CD8-positive, alpha-beta memory T cell (primary cell): ENCODE measurements at places on chromosomes 4 and X. TPM values are rescaled to one million over a fixed set of nuclear protein-coding genes. Genes with fewer than 3 reads are reported as not detected.

GRCh38 chr4:157358439-157358838 is 137.9 kb downstream of the GRIA2 start:
- H3K27ac ChIP-seq, result no peak overlapping the region
- H3K27me3 ChIP-seq, result no peaks in the 10 kb centered on the region
- H3K4me1 ChIP-seq, result no peaks in the 10 kb centered on the region

DNA sequence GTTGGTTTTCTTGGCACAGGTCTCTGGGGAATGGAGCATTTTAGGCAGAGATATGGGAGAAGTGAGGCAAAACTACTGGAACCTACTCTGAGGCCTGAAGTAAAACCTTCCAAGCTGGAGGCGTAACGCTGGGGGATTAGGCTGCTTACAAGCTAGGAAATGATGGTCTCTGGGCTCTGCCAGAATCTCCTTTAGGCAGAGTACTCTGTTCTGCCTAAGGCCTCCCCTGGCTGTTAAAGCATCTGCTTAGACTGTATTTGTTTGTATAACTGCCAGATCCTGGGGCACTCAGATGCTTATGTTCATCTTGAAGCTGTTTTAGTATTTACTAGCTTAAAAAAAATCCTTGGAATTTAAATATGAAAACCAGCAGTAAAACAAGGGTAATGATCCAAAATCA is 822.2 kb downstream of the RPA4 start:
- H3K4me1 ChIP-seq, result no peaks in the 10 kb centered on the region
- no peak overlapping the region for H3K4me3 ChIP-seq

DNA sequence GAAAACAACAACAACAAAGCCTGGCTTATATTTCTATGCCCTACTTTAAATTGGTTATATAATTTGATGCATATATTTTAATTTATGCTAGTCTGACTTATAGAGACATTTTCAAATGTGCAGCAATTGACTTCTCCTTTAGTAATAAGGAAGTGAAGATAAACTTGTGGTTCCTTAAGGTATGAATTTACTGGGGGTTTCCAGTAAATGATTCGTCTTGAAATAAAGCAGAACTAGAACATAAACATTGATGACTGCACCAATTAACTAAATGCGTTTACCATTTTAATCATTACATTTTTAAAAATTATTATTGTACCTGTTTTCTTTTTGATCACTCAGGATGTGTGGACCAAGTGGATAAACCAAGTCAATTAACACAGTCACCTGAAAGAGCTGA is 99.6 kb upstream of the CCSER1 start:
- H3K27ac ChIP-seq, result no peak overlapping the region
- H3K27me3 ChIP-seq, result no peaks in the 10 kb centered on the region
- H3K4me3 ChIP-seq, result no peak overlapping the region
- DNase-seq, result no peak
- H3K36me3 ChIP-seq, result no peaks in the 10 kb centered on the region

DNA sequence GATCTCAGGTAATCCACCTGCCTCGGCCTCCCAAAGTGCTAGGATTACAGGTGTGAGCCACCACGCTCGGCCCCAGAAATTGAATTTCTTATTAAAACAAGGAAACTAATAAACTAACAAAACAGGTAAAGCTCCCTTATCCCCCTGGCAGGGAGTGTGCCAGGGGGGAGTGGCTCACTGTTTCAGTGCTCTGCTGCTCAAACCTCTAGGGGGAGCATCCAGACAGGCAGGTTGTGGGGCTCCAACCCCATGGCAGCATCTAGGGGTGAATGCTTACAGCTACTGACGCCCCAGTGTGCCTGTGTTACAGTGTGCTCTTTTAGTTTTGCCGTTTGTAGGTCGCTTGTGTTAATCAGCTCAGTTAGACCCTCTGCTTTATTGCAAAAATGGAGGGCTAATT is 605.0 kb downstream of the GABRG1 start:
- H3K27me3 ChIP-seq, result no peaks in the 10 kb centered on the region
- no peaks in the 10 kb centered on the region for H3K36me3 ChIP-seq
- no peak for DNase-seq
- no peak overlapping the region for H3K4me3 ChIP-seq
- H3K27ac ChIP-seq, result no peak overlapping the region
- no peaks in the 10 kb centered on the region for H3K4me1 ChIP-seq

- H3K36me3 ChIP-seq, result no peaks in the 10 kb centered on the region
- no peaks in the 10 kb centered on the region for H3K27me3 ChIP-seq
- no peak overlapping the region for H3K27ac ChIP-seq
- no peaks in the 10 kb centered on the region for H3K4me1 ChIP-seq
Observed at GRCh38 chr4:80875642-80876041, 154.9 kb upstream of the BMP3 start.

GRCh38 chr4:146379744-146380143 is 142.0 kb downstream of the SLC10A7 start:
- no peak overlapping the region for H3K4me3 ChIP-seq
- no peaks in the 10 kb centered on the region for H3K36me3 ChIP-seq
- H3K27me3 ChIP-seq, result no peaks in the 10 kb centered on the region
- H3K4me1 ChIP-seq, result no peaks in the 10 kb centered on the region
- no peak for DNase-seq
- no peak overlapping the region for H3K27ac ChIP-seq

- no peaks in the 10 kb centered on the region for H3K27me3 ChIP-seq
- H3K4me1 ChIP-seq, result no peaks in the 10 kb centered on the region
- no peak overlapping the region for H3K4me3 ChIP-seq
- H3K27ac ChIP-seq, result no peak overlapping the region
- DNase-seq, result no peak
Observed at GRCh38 chr4:77601614-77602187, 3.9 kb upstream of the CXCL13 start.

GRCh38 chrX:79266702-79267101 is 100.4 kb downstream of the ITM2A start:
- no peak overlapping the region for H3K27ac ChIP-seq
- H3K4me3 ChIP-seq, result no peak overlapping the region
- H3K4me1 ChIP-seq, result peaks cover 50% of the 10 kb centered on the region
- no peaks in the 10 kb centered on the region for H3K27me3 ChIP-seq
- no peak for DNase-seq

- H3K4me1 ChIP-seq, result no peaks in the 10 kb centered on the region
- H3K27ac ChIP-seq, result no peak overlapping the region
- no peak for DNase-seq
- H3K36me3 ChIP-seq, result peaks cover 4% of the 10 kb centered on the region
Observed at GRCh38 chr4:94665500-94666404, 92.0 kb upstream of the BMPR1B start.

DNA sequence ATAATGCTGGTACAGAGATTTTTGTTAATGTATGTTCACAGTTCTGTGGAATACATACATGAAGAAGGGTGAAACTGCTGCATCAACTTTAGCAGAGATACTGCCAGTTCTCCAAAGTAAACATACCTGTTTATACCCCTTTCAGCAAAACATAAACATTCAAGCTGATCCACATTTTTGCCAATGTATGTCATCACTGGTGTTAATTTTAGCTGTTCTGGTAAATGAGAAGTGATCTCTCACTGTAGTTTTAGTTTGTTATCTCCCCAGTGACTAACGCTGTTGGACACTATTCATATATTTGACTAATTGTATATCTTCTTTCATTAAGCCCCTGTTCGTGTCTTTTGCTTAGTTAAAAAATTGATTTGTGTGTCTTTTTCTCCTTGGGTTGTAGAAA is 82.0 kb downstream of the HAUS3 start:
- H3K4me3 ChIP-seq, result no peak overlapping the region
- no peak overlapping the region for H3K27ac ChIP-seq
- no peaks in the 10 kb centered on the region for H3K4me1 ChIP-seq
- no peaks in the 10 kb centered on the region for H3K36me3 ChIP-seq
- no peaks in the 10 kb centered on the region for H3K27me3 ChIP-seq

DNA sequence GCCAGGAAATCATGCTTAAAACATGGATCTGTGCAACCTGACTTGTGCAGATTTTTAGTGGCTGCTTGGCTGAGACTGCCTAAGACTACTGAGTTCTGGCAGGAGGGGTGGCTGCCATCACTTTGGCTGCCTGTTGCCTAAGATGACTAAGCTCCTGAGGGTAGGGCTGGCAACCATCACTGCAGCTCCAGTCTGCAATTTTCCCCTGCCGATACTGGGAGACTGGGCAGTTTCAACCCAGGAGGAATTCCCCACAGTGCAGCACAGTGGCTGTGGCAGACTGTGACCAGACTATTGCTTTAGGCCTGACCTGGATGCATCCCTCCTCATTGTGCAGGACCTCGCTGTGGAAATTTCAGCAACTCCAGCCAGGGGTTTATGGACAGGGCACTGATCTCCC is 544.9 kb downstream of the ANKRD50 start:
- H3K27ac ChIP-seq, result no peak overlapping the region
- H3K36me3 ChIP-seq, result no peaks in the 10 kb centered on the region
- H3K27me3 ChIP-seq, result no peaks in the 10 kb centered on the region
- no peaks in the 10 kb centered on the region for H3K4me1 ChIP-seq

GRCh38 chrX:76253432-76253831 is 80.6 kb downstream of the PBDC1 start:
- H3K27me3 ChIP-seq, result no peaks in the 10 kb centered on the region
- no peaks in the 10 kb centered on the region for H3K36me3 ChIP-seq
- no peak overlapping the region for H3K27ac ChIP-seq
- no peak for DNase-seq

GRCh38 chrX:43679778-43680177 is 23.7 kb downstream of the MAOA start:
- H3K27ac ChIP-seq, result no peak overlapping the region
- DNase-seq, result no peak
- H3K27me3 ChIP-seq, result no peaks in the 10 kb centered on the region
- no peaks in the 10 kb centered on the region for H3K4me1 ChIP-seq
- no peak overlapping the region for H3K4me3 ChIP-seq

DNA sequence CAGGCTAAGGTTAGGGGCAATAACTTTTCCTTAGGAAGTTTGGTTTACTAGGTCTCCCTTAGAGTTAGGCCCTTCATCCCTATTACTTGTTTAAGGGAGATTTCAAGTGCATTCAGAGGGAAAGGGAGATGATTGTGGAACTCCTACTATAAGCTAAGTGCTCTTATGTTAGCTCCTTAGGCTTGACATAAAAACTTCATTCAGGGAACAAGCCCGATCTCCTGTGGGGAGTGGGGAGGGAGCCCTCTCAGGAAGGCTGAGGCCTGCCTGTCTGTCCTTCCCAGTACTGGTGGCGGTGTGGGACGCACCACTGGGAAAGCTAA is 8.0 kb downstream of the KLF3 start:
- peaks cover 94% of the 10 kb centered on the region for H3K4me1 ChIP-seq
- no peaks in the 10 kb centered on the region for H3K36me3 ChIP-seq
- no peak overlapping the region for H3K4me3 ChIP-seq
- H3K27ac ChIP-seq, result peak overlapping the region; percentile 46

Gene MMRN1
- polyA plus RNA-seq, result 0.33 TPM

Gene ARHGEF38
- polyA plus RNA-seq, result not detected

Gene SRPX2
- polyA plus RNA-seq, result not detected

Gene TNIP3
- polyA plus RNA-seq, result 7.0 TPM

Gene SLC34A2
- not detected for polyA plus RNA-seq

Gene TMPRSS11B
- not detected for polyA plus RNA-seq

Gene XK
- polyA plus RNA-seq, result not detected

Gene SPANXC
- polyA plus RNA-seq, result not detected
